ENCODE measurements at places on chromosomes 2 and 18.

DNA sequence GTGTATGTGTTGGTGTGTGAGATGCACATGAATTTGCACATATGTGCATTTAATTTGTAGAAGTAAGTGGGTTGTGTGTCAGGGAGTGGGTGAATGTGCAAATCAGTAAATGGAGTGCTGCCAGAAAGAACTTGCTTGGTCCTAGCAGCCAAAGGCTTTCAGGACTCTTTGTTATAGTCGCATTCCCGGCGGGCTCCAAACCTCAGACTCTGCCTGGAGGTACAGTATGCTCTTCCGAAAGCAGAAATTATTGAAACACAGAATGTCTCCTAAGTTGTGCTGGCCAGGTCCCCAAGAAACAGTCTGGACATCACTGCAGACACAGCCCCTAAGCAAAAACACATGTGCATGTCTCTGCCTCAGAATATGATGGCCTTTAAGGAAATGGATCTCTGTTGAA lies 232.4 kb downstream of the INSIG2 start:
- DNase-seq = no peak

GRCh38 chr18:30639361-30639760 lies 403.2 kb downstream of the DSC3 start:
- DNase-seq = no peak

GRCh38 chr2:147082850-147083522 lies 761.8 kb upstream of the ACVR2A start:
- peak; percentile 9 for DNase-seq

- DNase-seq = peak; percentile 78
These were observed 203.5 kb upstream of the TWIST2 start for GRCh38 chr2:238644095-238645081.

GRCh38 chr2:181910028-181910831 lies 18.7 kb downstream of the ITPRID2 start:
- no peak for DNase-seq

- no peak for DNase-seq
These were observed 235.4 kb upstream of the RASGRP3 start for GRCh38 chr2:33241072-33241471.

DNA sequence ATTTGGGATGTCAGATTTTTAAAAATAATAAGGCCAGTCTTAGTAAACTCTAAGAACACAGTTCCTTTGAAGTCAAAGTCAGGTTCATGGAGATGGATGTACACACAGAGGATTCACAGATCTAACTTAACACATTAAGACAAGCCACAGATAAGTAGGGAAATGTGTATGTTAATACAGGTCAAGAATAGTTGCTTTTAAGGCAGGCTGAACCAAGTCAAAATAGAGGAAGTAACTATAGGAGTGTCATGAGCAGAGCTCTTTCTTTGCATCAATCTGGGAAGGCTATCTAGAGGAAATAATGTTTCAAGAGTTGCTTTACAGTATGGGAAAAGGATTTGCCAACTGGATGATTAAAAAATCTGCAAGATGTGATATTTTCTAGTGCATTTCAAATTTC lies 128.0 kb upstream of the FBXO11 start:
- no peak for DNase-seq

DNA sequence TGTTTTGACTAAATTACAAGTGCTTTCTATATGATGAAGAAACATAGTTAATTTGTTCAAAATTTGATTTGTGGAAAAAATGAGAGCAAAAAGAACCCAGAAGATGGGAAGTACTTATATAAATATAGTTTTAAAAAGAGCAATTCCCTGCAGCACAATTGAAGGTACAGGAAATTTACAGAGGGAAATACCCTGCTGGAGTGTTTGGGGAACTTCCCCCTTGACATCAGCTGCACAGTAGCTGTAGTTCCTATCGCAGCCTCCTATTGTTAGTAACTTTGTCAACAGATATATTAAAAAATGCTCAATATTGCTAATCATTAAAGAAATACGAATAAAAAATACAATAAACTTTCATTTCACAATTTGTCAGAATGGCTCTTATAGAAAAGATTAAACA lies 1118.8 kb upstream of the ZEB2 start:
- DNase-seq = no peak

DNA sequence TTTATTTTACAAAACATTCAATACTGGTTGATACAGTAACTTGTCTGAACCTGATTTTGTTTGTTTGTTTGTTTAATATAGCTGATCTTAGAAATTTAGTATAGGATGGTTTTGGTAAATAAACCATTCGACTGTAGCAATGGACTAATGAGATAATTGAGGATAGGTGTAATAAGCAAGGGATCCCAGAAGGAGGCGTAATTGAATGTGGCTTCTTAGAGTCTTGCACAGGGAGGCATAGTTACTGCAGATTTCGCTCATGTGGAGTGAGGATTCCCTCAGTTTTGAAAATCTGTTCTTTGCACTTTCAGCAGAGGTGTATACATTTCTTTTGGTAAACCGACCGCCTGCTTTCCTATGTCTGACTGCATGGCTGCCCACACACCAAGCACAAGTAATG lies 709.6 kb downstream of the SOCS6 start:
- no peak for DNase-seq

- DNase-seq = no peak
These were observed 628.0 kb downstream of the ZEB2 start for GRCh38 chr2:143891879-143892308.
